ENCODE measurements at places on chromosomes 5 and 9.

- peak; percentile 77 for DNase-seq
Observed at GRCh38 chr5:80216753-80217596, 38.9 kb downstream of the SERINC5 start.

DNA sequence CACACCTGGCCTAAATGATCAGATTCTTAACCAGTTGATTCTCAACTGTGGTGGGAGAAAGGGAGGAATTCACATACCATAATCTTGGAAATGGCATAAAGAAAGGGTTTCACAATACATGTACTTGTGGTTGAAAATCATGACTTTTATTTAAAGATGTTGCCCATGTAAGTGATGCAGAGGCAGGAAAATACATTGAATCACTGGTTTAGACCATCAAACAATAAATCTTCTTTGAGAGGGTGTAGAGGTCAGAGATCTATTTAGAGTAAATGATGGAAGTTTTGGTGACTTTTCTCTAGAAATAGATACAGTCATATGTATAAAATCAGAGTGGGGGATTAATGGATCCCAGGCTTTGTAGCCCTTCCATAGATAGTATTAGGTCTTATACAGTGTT, 15.4 kb downstream of the NDUFS4 start:
- no peak for DNase-seq

GRCh38 chr5:75666801-75667200, 50.4 kb downstream of the POC5 start:
- DNase-seq: no peak

GRCh38 chr5:90911169-90911568, 352.6 kb downstream of the ADGRV1 start:
- no peak for DNase-seq

- no peak for DNase-seq
Observed at GRCh38 chr9:94761481-94761880, 35.0 kb downstream of the AOPEP start.

DNA sequence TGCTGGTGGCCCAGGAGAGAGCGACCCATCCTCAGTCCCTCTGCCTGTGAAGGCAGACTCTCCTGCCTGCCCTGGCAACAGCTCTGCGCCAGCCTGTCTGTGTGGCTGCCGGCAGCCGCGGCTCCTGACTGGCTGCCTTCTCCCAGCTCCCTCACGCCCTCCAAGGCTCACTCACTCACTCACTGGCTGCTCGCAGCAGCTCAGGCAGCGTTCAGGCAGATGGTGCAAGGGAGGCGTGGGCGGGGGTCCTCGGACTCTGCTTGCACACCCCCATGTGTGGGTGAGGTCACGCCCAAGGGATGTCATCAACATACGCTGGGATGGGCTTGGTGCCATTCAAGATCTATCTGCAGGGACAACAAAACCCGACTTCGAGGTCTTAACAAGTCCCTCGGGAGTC, 66.7 kb downstream of the DAB2IP start:
- DNase-seq: peak; percentile 81

DNA sequence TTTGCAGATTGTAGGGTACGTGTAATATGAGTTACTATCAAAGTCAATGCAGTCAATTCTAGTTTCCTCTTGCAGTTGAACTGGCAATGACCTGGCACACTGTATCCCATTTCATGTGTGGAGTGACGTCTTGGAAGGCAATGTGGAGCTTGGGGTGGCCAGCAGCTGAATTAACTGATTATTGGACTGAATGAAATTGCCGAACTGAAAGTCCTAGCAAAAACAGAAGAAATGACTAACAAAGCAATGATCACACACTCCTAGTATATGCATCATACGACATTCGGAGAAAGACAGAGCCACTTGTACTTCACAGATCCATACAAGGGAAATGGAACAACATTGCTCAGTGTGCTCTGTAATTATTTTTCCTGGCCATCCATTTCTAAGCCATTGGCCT, 259.1 kb upstream of the DAPK1 start:
- DNase-seq: no peak

DNA sequence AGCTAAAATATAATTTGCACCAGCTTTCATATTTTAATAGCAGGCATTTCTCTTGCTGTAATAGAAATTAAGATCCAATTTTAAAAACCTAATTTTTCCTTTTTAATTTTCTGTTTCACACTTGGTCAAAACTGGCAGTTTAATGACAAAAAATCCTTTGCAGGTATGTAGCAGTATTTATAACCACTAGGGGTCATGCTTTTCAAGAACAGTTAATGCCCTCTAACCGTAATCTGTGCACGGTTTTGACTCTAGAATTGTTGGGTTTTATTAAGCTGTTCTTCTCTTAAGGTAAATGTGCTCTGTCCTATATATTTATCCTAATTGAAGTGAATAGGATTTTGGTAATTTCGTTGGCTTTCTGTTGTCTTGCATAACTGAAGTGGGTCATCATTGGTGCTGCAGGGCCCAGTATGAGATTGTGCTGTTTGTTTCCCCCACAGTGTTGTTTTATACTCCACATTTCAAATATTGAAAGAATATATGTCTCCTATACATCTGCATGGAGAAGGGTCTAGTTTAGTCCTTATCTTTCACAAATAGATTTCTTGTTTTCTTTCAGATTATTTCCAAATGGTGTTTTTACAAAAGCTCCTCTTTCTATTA, 107.4 kb downstream of the SCAMP1 start:
- no peak for DNase-seq

- DNase-seq: no peak
Observed at GRCh38 chr5:53386341-53386740, 94.1 kb upstream of the FST start.

DNA sequence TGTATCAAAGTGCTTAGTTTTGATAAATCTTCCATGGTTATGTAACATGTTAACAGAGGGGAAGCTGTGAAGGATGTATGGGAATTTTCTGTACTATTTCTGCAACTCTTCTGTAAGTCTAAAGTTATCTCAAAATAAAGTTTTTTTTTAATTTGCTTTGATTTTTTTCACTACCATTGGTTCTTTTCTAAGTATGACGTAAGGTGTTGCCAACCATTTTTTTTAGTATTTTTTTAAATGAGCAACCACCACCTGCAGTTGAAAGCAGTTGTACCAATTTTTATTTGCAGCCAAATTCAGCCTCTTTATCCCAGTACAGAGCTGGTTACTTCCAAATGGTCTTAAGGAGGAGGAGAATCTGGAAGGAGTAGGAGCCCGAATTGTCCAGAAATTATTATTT, 192.2 kb downstream of the CHSY3 start:
- DNase-seq: no peak

- DNase-seq: no peak
Observed at GRCh38 chr5:74299833-74300232, 340.7 kb downstream of the ENC1 start.

GRCh38 chr9:111475195-111475594, 9.0 kb downstream of the ECPAS start:
- DNase-seq: no peak

GRCh38 chr9:99140685-99141314, 35.9 kb downstream of the TGFBR1 start:
- DNase-seq: peak; percentile 43

GRCh38 chr9:124140941-124141568, 116.7 kb upstream of the NEK6 start:
- DNase-seq: no peak

GRCh38 chr5:24065779-24066178, 558.4 kb downstream of the PRDM9 start:
- DNase-seq: no peak

GRCh38 chr5:177599731-177600507, at the start of gene B4GALT7:
Gene B4GALT7 (plus strand): TSS chr5:177600132. CDS start chr5:177600211, 79 bp downstream.
- DNase-seq: peak; percentile 80

- DNase-seq: no peak
Observed at GRCh38 chr5:159459132-159459627, 128.9 kb upstream of the IL12B start.

DNA sequence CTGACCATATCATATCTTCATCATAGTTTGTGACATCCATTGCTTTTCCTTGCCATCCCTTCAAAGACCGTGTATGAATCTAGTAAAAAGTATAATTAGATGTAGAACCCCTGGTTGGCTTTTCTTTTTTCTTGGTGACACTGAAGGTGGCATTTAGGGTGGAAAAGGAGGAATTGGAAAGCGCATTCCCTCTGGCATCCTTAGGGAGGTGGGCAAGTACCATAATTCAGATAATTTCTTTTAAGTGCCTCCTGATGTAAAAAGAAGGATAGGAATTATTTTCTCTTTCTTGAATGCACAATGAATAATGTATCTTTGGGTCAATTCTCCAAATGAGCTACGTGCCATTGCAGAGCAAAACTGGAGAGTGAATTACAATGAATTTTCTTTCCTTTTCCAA, 73.2 kb upstream of the SMARCA2 start:
- no peak for DNase-seq

- no peak for DNase-seq
Observed at GRCh38 chr5:170426149-170426767, 37.1 kb upstream of the KCNMB1 start.

DNA sequence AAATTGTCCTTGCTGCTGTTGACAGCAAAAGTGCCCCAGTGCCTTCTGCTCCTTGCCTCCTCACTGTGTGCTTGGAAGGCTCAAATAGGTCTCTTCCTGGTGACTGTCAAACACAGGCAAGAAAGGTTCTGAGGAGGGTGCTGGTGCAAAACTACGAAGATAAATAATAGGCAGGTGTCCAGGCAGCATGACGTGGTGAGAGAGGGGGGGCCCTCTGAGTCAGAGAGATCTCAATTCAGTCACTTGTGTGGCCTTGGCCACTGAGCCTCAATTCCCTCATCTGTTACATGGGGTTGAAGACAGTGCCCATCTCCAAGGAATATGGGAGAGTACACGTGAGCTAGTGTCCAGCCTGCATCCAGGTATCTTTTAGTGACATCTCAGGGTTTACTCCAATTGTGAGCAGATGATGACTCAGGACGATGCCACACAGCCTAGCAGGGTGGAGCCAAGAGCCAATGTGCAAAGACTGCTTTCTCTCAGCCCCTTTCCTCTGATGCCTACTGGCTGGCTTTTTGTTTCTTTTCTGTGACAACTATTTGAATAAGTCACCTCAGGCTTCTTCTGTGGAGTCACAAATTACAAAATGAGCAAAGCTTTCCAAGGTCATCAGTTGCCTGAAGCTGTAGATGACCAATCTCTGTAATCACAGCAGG, 29.7 kb upstream of the SMIM32 start:
- no peak for DNase-seq

DNA sequence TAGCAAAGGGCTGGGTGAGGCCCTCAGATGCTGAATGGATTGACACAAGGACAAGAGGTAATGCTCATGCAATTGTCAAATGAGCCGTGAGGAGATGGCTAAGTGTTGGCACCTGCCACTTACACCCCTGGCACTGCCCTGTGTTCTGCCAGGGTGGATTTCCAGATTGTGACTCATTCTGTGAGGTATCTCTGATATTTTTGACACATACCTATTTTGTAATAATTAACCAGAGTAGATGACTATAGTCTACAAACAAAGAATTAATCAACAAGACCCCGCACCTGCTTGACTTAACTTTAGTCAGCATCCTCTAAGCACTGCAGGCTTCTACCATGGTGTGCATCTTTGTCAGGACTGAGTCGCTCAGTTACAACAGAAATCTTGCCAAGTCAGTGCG, 200.8 kb downstream of the DIRAS2 start:
- DNase-seq: no peak

DNA sequence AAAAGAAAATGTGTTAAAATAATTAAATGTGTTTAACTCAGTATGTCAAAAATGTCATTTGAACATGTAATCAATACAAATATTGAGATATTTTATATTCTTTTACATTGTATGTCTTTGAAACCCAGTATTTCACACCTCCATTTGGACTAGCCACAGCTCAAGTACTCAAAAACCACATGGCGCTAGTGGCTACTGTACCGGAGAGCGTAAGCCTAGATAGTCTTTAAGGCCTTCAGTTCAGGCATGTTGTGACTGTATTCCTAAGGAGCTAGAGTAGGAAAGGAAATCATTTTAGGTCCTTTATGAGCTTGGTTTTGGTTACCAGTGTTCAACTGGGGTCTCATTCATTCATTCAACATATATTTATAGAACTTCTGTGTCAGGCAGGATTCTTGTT, 12.8 kb downstream of the FBXW2 start:
- DNase-seq: no peak

DNA sequence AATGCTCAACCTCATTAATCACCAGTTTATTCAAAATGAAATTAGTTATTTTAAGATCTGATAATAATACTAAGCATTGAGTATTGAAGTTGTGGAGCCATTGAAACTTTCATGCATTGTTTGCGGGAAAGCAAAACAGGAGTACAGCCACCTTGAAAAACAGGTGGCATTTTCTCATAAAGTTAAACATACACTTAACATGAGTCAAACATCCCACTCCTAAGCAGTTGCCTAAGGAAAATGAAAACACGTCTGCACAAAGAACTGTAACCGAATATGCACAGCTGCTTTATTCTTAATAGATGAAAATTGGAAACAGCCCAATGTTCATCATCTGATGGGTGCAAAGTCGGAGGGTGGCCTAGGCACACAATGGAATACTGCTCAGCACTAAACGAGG, 177.3 kb downstream of the IRX2 start:
- DNase-seq: no peak

DNA sequence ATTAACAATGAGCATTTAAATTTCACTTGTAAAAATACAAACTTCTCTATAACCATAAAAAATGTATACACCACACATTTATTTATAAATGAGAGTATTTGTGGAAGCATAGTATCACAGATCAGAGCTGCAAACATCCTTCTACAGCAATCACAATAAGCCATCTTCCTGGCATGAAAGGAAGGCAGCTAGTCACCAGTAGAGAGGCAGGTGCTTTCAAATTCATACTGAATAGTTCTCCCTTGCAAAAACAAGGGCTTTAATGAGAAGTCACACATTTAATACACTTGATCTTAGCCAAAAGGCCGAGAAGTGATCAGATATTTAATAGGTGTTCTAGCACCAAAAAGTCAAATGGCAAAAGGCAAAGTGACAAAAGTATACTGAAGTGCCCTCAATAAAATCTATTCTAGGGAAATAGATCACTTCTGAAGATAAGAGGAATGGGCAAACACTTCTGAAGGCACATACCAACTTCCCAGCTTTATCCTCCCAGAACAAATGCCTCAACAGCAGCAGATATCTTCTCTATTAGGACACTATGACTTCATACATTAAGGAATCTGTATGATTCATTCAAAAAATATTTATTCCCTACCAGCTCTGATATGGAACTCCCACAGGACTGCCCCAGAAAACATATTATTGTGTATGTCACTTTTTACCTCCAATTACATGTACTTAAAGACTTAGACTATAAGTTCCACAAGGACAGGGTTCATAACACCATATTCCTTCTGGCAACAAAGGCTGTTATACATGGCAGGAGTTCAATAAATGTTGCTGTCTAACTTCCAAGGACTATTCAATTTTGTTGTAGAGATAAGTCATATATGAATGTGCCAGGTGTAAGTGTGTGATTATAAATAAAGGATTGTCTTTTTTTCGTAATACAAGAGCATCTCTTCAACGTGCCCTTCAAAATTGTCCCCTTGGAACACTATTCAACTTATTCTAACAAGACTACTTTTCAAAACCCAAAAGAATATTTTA, 31.7 kb downstream of the MAPKAP1 start:
- no peak for DNase-seq

GRCh38 chr9:135479469-135480052, at the start of gene PPP1R26:
Gene PPP1R26 (plus strand): TSS chr9:135479782. CDS start chr9:135484511, 4,729 bp downstream.
- DNase-seq: no peak
